ENCODE measurements at places on chromosomes 3 and 15.

GRCh38 chr3:173938159-173938558 is 540.6 kb downstream of the NLGN1 start:
- no peak for DNase-seq

DNA sequence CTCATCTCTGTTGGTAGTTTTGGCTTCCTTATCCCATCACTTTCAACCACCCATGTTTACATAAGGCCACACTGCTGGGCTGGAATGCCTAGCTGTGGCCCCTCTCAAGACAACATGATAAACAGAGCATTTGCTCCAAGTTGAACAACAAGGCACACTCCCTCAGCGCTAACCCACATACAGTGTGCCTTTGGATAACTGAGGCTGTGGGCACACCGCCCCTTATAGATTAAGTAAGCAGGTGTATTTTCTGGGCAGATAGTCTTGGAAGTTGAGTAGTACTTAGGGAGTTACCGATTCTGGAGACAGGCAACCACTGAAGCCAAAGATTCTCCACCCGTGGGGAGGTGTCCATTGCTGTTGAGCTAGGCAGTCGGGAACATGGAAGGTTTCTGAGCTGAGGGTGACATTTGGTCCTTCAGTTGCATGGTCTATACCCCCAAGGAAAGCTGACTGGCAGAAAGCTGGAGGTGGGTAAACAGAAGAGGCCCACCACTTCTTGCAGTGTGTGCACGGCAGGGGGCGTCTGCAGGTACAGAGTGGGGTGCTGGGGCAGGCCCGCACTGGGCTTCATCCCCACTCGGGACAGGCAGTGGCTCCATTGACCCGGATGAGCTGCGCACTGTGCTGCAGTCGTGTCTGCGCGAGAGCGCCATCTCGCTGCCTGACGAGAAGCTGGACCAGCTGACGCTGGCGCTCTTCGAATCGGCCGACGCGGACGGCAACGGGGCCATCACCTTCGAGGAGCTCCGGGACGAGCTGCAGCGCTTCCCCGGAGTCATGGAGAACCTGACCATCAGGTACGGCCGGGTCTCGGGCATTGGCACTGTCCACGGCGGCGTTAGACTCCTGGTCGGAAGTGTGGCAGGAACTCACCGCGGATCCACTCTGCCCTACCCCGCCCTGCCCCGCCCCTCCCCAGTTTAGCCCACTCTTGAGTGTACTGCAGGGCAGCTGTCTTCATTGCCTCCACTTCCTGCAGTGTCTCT is 16.8 kb downstream of the NOX5 start:
- DNase-seq, result peak; percentile 35

DNA sequence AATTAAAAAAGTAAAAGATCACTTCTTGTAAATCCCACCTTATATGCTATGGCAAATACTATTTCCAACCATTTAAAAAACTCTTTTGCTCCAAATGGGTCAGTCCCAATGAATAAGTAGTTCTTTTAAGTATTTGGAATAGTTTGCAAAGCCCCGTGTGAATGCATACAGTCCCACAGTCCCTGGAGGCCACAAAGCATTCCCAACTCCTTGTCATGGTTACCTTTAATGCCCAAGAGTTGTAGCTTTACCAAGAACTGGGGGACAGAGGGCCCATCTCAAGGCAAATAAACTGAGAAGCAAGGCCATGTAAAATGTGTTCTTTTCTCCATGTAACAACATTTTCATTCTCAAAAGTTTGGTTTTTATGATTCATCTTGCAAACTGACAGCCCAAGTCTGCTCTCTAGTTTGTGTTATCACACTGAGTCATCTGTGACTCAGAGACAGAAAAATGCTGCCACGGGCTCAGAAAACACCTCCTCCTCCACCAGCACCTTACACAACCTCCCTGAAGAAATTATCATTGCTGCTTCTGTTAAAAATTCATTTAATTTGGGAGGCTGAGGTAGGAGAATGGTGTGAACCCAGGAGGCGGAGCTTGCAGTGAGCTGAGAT is 336.2 kb downstream of the ERC2 start:
- DNase-seq, result peak; percentile 19

GRCh38 chr3:157063926-157064325 is 96.0 kb downstream of the CCNL1 start:
- DNase-seq, result no peak

DNA sequence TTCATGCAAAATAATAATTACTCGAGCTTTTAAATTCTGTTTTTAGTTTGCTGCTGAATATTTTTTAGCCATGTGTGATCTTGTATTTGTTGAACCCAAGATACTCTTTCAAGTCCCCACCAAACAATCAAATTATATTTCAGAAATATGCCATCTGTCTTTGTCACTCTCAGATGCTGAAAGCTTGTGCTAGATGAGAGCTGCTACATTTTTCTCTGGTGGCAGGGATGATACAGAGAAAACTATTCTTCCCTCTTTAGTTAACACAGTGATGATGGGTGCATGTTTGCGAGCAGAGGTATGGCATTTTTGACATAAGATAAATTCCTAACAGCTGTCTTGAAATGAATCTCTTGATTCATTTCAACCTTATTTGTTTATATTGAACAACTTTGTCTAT is 100.6 kb upstream of the NPHP3 start:
- no peak for DNase-seq

DNA sequence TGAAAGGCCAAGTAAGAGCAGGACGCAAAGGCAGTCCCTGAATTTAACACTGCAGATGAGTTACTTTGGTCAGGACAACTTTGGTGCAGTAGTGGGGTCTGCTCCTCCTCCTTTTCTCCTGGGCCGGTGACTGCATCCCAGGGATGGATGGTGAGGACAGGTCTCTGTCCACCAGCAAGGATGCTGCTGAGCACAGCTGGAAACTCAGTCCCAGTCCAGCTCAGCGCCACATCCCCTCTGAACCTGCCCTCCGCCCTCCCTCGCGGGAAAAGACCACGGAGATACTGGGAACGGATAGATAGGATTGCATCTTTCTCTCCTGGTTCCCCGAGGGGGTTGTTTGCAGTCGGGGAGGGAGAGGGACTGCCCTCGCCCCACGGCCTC is 13.8 kb downstream of the GRAMD2A start:
- no peak for DNase-seq

- no peak for DNase-seq
These were observed 28.8 kb downstream of the TMED3 start for GRCh38 chr15:79339588-79340314.

GRCh38 chr15:98800437-98801233 is 152.3 kb downstream of the IGF1R start:
- DNase-seq, result peak; percentile 59

DNA sequence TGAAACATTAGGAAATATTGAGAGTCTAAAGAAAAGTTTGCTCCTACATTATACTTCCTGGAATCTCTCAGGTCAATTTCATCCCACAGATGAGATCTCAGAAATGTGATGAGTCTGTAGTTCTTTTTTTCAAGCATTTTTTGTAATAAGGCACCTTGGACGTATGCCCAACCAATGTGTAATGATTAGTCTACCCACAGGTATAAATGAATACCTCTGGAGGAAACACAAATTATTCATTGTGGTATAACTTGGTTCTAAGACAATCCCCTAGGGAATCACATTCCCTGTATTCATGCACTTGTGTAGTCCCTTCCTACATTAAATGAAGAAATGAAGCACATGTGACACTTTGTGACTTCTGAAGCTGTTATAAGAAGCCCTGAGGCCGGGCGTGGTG is 596.2 kb upstream of the UBE2E2 start:
- no peak for DNase-seq

DNA sequence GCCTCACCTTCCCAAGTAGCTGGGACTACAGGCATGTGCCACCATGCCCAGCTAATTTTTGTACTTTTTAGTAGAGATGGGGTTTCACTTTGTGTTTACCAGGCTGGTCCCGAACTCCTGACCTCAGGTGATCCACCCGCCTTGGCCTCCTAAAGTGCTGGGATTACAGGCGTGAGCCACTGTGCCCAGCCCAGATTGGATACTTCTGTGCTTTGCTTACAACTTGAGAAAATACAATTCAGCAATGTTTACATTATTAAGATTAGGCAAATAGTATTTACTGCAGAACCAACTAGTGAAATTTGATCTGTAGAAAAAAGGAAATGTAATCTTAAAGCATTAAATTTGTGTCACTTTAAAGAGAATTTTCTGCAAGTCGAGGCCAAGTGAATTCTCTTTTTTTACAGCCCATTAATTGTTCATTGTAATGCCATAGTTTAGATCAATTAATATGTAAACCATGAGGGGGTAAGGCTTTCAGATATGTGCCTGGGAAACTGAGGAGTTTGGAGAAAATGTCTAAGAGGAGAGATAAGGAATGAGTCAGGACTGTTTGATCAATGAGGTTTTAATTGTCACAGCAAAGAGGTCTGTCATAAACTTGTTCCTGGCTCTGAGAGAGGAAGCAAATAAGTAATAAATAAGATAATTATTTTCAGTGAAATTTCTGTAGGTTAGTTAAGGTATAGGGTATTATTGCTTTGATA is 15.3 kb downstream of the PYDC2 start:
- DNase-seq, result no peak

DNA sequence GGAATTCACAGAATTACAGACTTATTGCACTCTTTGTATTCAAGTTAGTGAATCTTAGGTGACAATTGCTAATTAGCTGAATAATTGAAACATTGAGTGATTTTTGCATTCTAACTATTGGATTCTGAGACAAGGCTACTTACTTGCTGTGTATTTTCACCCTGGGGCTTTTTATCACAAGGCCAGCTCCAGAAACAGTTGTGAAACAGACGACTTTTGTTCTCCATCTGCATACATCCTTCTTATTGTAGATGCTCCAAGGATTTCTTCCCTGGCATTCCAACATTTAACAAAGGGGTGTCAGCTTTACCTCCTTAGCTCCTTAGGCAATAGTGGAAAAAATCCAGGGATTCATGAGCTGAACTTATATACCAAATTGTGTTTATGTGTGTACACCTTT is 233.2 kb upstream of the CHRM5 start:
- DNase-seq, result no peak

GRCh38 chr3:15161133-15161532 is 44.9 kb upstream of the CAPN7 start:
- DNase-seq, result no peak

GRCh38 chr3:87136066-87136596 is 91.0 kb upstream of the CHMP2B start:
- DNase-seq, result no peak

- DNase-seq, result no peak
These were observed 28.7 kb downstream of the ZNF385D start for GRCh38 chr3:21722301-21722700.

GRCh38 chr15:96418146-96418545 is 87.6 kb downstream of the NR2F2 start:
- DNase-seq, result no peak

DNA sequence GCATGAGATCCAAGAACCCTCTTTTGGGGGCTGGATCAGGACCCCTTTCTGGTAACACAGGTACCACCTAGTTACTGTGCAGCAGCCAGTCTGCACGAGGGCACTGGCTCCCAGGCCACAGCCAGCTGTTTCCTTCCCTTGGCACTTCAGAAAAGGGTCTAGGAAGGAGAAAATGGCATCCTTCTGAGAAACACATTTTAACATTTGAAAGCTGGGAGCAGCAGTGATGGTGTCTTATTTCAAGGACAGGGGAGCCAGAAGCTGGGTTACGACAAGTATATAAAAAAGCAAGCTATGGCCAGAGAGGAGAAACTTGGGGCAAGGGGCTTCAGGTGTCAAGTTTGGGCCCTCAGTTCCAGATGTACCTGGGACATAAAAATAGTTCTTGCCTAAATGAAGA is 282.8 kb downstream of the CTNNB1 start:
- no peak for DNase-seq

- DNase-seq, result no peak
These were observed 34.9 kb downstream of the DCLK3 start for GRCh38 chr3:36729204-36730056.

DNA sequence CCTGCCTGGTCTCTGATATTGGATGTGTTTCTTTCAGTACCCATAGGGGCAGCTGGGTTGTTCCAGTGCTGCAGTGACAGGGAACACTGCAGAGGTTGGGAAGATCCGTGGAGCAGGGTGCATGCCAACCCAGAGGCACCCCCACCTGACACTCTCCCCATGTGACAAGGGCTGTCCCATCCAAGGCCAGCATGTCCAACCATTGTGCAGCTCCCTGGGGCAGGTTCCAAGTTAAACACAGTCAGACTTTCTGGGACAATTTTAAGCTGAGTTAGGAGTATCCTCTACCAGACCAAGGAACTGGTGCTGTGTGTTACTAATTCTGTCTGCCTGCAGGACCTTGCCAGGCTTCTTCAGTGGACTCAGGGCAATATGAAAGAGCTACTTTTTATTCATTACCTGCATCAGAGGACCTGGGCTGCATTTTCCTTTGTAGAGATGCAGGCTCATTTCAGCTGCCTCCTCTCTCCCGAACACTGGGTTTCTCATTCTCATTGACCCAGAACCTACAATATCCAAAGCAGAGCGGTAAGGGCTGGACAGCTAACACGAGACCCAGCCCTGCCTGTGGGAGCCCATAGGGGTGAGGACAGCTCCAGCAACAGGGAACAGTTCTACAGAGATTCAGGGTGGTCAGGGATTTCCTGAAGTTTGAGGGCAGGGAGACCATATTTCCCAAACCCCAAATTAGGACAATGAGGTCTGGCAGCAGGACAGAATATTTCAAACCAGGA is 72.7 kb downstream of the SPSB4 start:
- DNase-seq, result peak; percentile 45

GRCh38 chr15:44381236-44381635 is 46.2 kb upstream of the CTDSPL2 start:
- no peak for DNase-seq
